Thoracic aorta (tissue), 2 donors: ENCODE measurements at places on chromosomes 2 and 18.

GRCh38 chr18:35789543-35789942 lies 182.9 kb upstream of the RMP24 start:
- H3K36me3 ChIP-seq, result no peaks in the 10 kb centered on the region
- no peak for DNase-seq
- H3K27ac ChIP-seq, result no peak overlapping the region
- no peak overlapping the region for H3K4me3 ChIP-seq
- H3K27me3 ChIP-seq, result no peaks in the 10 kb centered on the region
- no peaks in the 10 kb centered on the region for H3K4me1 ChIP-seq

- no peaks in the 10 kb centered on the region for H3K36me3 ChIP-seq
- H3K4me3 ChIP-seq, result no peak overlapping the region
- H3K27me3 ChIP-seq, result no peaks in the 10 kb centered on the region
- H3K27ac ChIP-seq, result no peak overlapping the region
These were observed 108.5 kb upstream of the COL5A2 start for GRCh38 chr2:189287982-189288521.

- peaks cover 24% of the 10 kb centered on the region for H3K4me1 ChIP-seq
- DNase-seq, result no peak
- no peaks in the 10 kb centered on the region for H3K36me3 ChIP-seq
These were observed 539 bp upstream of the MOB4 start for GRCh38 chr2:197515315-197515738.

DNA sequence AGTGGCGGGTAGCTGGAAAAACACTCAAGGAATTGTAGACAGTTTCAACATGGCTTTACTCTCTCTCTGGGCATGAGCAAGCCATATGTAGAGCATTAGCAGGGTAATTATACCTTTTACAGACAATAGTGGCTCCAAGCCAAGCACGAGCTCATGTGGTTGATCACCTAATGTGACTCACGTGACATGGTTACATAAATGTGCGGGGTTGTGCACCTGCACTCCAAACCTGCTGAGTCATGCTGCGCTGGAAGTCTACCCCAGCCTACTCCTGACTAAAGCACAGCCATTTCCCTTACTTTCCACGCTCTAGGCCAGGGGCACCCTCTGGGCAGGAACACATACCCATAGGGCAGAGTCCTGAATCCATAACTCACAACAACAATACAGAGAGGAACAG lies 232.8 kb downstream of the MBD5 start:
- no peaks in the 10 kb centered on the region for H3K4me1 ChIP-seq
- H3K27ac ChIP-seq, result no peak overlapping the region
- no peak overlapping the region for H3K4me3 ChIP-seq
- DNase-seq, result no peak

DNA sequence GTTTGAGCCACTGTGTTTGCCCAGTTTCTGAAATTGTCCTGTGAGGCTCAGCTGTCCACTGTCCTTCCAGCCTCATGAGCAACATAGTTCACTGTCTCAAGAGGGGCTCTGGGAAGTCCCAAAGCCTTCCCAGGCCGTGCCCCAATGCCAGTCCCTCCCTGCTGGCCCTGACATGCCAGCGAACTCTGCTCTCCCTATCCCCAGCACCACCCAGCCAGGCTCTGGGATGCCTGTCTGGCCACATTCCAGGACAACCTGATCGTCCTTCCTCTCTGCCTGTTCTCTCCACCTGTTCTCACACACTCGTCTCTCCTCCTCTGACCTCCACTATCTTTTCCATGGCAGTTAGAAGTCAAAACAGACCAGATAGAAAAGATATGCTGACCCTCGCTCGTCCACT lies 278.0 kb upstream of the ID2 start:
- H3K4me3 ChIP-seq, result no peak overlapping the region
- H3K4me1 ChIP-seq, result no peaks in the 10 kb centered on the region
- DNase-seq, result no peak
- H3K36me3 ChIP-seq, result no peaks in the 10 kb centered on the region
- no peaks in the 10 kb centered on the region for H3K27me3 ChIP-seq
- no peak overlapping the region for H3K27ac ChIP-seq

GRCh38 chr2:69755862-69756467 lies 14.0 kb downstream of the ANXA4 start:
- peaks cover 6% of the 10 kb centered on the region for H3K36me3 ChIP-seq
- peak overlapping the region; percentile 51 for H3K27ac ChIP-seq
- H3K4me3 ChIP-seq, result no peak overlapping the region
- DNase-seq, result no peak

GRCh38 chr2:169086893-169087467 lies 17.6 kb downstream of the DHRS9 start:
- H3K27me3 ChIP-seq, result no peaks in the 10 kb centered on the region
- no peaks in the 10 kb centered on the region for H3K36me3 ChIP-seq
- H3K4me1 ChIP-seq, result no peaks in the 10 kb centered on the region
- no peak overlapping the region for H3K27ac ChIP-seq

DNA sequence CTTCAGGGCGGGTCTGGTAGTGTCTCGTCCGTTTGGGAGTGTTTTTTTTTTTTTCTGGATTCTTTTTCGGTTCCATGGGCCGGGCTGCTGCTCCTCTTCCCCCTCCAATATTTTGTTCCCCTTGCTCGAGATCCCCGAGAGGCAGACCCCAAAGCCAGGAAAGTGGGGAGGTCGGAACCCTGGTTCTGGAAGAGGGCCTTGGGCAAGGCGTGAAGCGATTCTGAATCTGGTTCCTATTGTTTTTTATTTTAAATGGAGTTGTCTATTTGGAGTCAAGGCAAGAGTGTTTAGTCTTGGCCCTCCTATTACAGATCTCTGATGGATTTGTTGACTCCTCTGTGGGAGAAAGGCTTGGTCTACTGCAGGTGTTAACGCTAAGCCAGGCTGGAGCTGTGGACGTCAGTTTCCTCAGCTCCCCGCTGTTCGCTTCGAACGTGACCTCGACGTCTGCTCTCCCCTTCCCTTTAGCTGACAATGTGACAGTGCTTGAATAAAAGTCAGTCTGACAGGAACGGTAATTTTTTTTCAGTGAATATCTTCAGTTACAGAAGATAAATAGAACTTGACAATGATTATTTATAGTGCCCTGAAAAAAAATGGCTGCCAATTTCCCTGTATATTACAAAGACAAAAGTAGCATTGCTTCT lies 683 bp upstream of the DNAJC27 start:
- H3K36me3 ChIP-seq, result no peaks in the 10 kb centered on the region
- H3K27ac ChIP-seq, result peak overlapping the region; percentile 99
- peaks cover 21% of the 10 kb centered on the region for H3K4me1 ChIP-seq
- H3K4me3 ChIP-seq, result peak overlapping the region; percentile 96
- DNase-seq, result no peak

- no peak for DNase-seq
- no peak overlapping the region for H3K4me3 ChIP-seq
- H3K27me3 ChIP-seq, result no peaks in the 10 kb centered on the region
- no peaks in the 10 kb centered on the region for H3K4me1 ChIP-seq
These were observed 5.2 kb upstream of the SIGLEC15 start for GRCh38 chr18:45820106-45820745.
